ENCODE measurements at places on chromosomes 6 and 20. TPM values are rescaled to one million over a fixed set of nuclear protein-coding genes. Genes with fewer than 3 reads are reported as not detected.
A peak's percentile ranks its signal among the peaks of the same experiment; 100 is the strongest.

DNA sequence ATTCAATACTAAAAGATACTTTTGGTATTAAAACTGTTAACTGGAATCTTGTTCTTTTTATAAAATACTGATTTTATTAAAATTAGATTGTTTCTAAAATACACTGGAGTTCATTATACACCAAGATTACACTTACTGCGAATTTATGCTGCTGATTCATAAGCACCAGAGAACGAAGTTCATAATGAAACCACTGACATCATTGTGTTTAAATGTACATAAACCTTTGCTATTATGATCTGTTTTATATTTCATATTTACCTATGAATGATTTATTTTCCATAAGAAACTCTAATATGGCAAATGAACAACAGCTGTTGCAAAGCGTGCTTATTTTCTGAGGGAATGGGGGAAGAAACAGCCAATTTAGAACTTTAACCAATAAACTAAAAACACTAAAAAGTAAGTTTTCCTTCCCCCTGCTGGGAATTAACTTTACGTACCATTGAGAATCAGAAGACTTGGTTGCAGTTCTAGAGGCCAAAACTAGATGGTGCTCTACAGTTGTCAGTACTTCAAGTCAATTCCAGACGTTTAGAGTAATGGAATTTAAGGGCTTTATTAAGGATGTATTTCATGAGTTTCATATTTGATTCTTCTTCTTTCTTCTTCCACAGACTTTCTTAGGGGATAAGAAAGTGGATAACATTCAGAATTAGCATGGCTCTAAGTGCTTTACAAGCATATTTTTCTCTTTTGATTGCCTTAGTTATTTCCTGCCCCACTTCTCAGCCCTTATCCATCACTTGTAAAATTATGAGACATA lies 30.8 kb upstream of the COL19A1 start:
- no peak for DNase-seq
- no peaks in the 10 kb centered on the region for H3K4me1 ChIP-seq
- H3K4me3 ChIP-seq = no peak overlapping the region
- H3K27me3 ChIP-seq = no peaks in the 10 kb centered on the region

GRCh38 chr6:134609716-134610261 lies 291.9 kb upstream of the SGK1 start:
- H3K27ac ChIP-seq = no peak overlapping the region
- DNase-seq = no peak
- no peaks in the 10 kb centered on the region for H3K4me1 ChIP-seq
- H3K4me3 ChIP-seq = no peak overlapping the region
- no peaks in the 10 kb centered on the region for H3K27me3 ChIP-seq

GRCh38 chr6:134132494-134133141 lies 80.2 kb upstream of the SLC2A12 start:
- DNase-seq = no peak
- H3K36me3 ChIP-seq = no peaks in the 10 kb centered on the region
- H3K27me3 ChIP-seq = no peaks in the 10 kb centered on the region
- no peak overlapping the region for H3K27ac ChIP-seq

DNA sequence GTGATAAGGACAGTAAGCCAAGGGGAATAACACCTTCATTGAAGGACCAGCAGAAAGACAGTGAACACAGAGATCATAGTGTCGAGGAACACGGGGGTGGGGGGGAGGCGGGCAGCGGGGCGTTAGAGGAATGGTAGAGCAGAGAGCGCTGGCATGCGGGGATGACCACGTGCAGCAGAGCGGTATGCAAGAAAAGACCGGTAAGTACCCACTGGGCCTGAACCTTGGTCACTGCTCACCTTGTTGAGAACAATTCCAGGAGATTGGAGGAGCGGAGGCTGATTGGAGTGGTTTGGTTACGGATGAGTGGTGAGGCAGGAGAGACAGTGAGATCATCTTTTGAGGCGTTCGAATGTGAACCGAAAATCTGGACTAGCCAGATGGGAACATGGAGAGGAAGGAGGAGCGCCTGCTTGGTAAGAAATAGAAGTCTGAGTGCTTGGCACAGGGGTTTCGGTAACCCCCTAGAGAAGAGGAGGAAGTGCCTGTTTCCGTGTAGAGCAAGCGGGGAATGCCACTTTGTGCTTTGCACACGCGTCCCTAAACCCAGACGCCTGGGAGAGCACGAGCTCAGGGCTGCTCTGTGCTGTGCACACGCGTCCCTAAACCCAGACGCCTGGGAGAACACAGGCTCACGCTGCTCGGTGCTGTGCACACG lies 70.0 kb downstream of the FAM120B start:
- no peak overlapping the region for H3K4me3 ChIP-seq
- H3K4me1 ChIP-seq = no peaks in the 10 kb centered on the region
- H3K27ac ChIP-seq = no peak overlapping the region
- no peaks in the 10 kb centered on the region for H3K27me3 ChIP-seq
- H3K36me3 ChIP-seq = no peaks in the 10 kb centered on the region
- no peak for DNase-seq

GRCh38 chr20:59586613-59587012 lies 17.7 kb upstream of the PHACTR3 start:
- no peaks in the 10 kb centered on the region for H3K27me3 ChIP-seq
- H3K36me3 ChIP-seq = no peaks in the 10 kb centered on the region

- peaks cover 63% of the 10 kb centered on the region for H3K4me1 ChIP-seq
- no peaks in the 10 kb centered on the region for H3K36me3 ChIP-seq
- no peak for DNase-seq
- H3K27ac ChIP-seq = peak overlapping the region; percentile 89
Measured at GRCh38 chr20:49937027-49937929, 1.1 kb downstream of the RNF114 start.

GRCh38 chr6:69673298-69673697 lies 123.5 kb downstream of the LMBRD1 start:
- no peaks in the 10 kb centered on the region for H3K27me3 ChIP-seq
- DNase-seq = no peak
- H3K36me3 ChIP-seq = peaks cover 6% of the 10 kb centered on the region
- H3K27ac ChIP-seq = no peak overlapping the region
- H3K4me1 ChIP-seq = no peaks in the 10 kb centered on the region

- H3K4me3 ChIP-seq = no peak overlapping the region
- H3K4me1 ChIP-seq = no peaks in the 10 kb centered on the region
- DNase-seq = no peak
- no peak overlapping the region for H3K27ac ChIP-seq
- no peaks in the 10 kb centered on the region for H3K36me3 ChIP-seq
Measured at GRCh38 chr6:40520084-40520483, 67.1 kb downstream of the LRFN2 start.

DNA sequence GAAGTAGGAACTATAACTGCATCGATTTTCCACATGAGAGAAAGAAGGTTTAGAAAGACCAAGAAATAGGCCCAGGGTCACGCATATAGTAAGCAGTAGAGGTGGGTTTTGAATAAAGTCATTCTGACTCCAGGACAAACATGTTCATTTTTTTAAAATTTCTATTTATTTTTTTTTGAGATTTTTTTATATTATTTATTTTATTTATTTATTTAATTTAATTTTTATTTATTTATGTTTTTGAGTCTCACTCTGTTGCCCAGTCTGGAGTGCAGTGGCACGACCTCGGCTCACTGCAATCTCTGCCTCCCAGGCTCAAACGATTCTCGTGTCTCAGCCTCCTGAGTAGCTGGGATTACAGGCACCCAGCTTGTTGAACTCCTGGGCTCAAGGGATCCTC lies 13.2 kb upstream of the SEC63 start:
- DNase-seq = no peak
- H3K4me3 ChIP-seq = no peak overlapping the region
- no peaks in the 10 kb centered on the region for H3K36me3 ChIP-seq
- no peaks in the 10 kb centered on the region for H3K27me3 ChIP-seq
- H3K27ac ChIP-seq = no peak overlapping the region
- H3K4me1 ChIP-seq = no peaks in the 10 kb centered on the region

GRCh38 chr6:97174471-97174870 lies 108.5 kb downstream of the MMS22L start:
- peaks cover 8% of the 10 kb centered on the region for H3K36me3 ChIP-seq
- H3K4me1 ChIP-seq = no peaks in the 10 kb centered on the region
- H3K27ac ChIP-seq = no peak overlapping the region

DNA sequence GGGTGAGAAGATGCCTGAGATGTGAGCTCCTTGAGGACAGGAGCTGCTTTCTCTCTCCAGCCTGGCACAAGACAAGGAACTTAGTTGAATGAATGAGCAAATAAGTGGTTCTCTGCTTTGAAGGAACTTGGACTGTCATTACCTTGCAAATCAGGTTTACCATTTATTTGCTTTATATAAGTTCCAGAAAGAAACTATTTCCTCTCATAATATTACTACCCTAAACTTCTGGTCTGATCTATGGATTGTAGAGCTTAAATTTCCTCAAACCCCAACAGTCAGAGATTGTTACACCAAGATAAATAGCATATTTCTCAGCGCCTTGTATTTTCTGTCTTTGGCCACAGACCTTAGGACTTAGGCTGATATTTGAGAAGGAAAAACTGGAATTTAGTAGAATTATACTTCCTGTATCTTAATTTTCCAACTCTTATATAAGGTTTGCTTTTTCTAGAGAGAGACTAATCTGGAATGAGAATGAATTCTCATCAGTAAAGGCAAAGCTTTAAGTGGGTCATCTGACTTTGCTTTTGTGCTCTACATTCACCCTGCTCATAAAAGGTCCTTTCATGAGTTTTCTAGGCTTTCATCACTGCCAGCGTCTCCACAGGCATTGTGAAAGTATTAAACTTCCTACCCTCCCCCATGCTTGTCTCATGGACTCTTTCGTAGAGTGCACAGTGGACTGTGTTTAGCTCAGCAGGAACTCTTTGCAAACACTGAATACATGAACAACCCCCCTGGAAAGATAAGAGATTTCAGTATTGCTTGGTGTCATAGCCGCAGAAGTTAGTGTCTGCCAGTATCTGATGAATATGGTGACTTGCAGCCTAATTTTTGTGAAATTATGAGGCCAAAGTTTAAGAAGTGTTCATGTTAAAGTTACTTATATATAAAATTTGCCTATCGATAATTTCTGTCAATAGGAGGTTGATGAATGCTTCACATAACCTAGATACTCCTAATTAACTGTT lies 74.0 kb downstream of the PTPRA start:
- H3K36me3 ChIP-seq = peaks cover 13% of the 10 kb centered on the region
- no peaks in the 10 kb centered on the region for H3K27me3 ChIP-seq
- H3K27ac ChIP-seq = no peak overlapping the region
- H3K4me1 ChIP-seq = no peaks in the 10 kb centered on the region
- no peak for DNase-seq

- H3K4me1 ChIP-seq = peaks cover 45% of the 10 kb centered on the region
- H3K36me3 ChIP-seq = no peaks in the 10 kb centered on the region
- H3K27me3 ChIP-seq = no peaks in the 10 kb centered on the region
- no peak for DNase-seq
Measured at GRCh38 chr6:38034274-38034914, 214.9 kb downstream of the ZFAND3 start.

- no peaks in the 10 kb centered on the region for H3K27me3 ChIP-seq
- peaks cover 13% of the 10 kb centered on the region for H3K4me1 ChIP-seq
- peaks cover 11% of the 10 kb centered on the region for H3K36me3 ChIP-seq
- no peak overlapping the region for H3K27ac ChIP-seq
Measured at GRCh38 chr6:82183642-82184282, 63.8 kb downstream of the IBTK start.

DNA sequence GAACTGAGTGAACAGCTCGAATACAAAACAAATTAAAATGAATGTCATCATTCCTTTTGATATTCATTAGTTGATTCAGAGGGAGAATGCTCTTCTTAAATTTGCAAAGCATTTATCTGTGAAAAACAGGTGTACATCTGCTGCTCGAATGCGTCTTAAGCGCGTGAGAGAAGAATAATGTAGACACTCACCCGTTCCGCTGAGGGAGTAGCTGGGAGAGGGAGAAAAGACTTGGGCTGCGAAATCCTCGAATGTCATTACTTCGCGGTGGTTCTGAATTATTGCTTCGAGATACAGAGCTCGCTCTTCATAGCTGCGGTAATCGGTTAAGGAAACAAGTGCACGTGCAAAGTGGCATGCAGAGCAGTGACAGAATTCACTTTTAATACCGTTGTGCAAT lies 43.9 kb downstream of the INSM1 start:
- H3K4me1 ChIP-seq = no peaks in the 10 kb centered on the region
- H3K27ac ChIP-seq = no peak overlapping the region
- H3K27me3 ChIP-seq = no peaks in the 10 kb centered on the region
- H3K36me3 ChIP-seq = peaks cover 6% of the 10 kb centered on the region

- no peaks in the 10 kb centered on the region for H3K27me3 ChIP-seq
- no peak for DNase-seq
- no peak overlapping the region for H3K4me3 ChIP-seq
- H3K27ac ChIP-seq = no peak overlapping the region
- peaks cover 23% of the 10 kb centered on the region for H3K4me1 ChIP-seq
- no peaks in the 10 kb centered on the region for H3K36me3 ChIP-seq
Measured at GRCh38 chr6:2737885-2738284, 12.8 kb downstream of the MYLK4 start.

- H3K27me3 ChIP-seq = no peaks in the 10 kb centered on the region
- H3K4me3 ChIP-seq = no peak overlapping the region
- no peak for DNase-seq
- H3K36me3 ChIP-seq = no peaks in the 10 kb centered on the region
- H3K4me1 ChIP-seq = peaks cover 6% of the 10 kb centered on the region
Measured at GRCh38 chr6:90716376-90716775, 129.5 kb upstream of the MAP3K7 start.

- H3K4me3 ChIP-seq = no peak overlapping the region
- DNase-seq = no peak
- no peak overlapping the region for H3K27ac ChIP-seq
- H3K4me1 ChIP-seq = no peaks in the 10 kb centered on the region
- H3K36me3 ChIP-seq = no peaks in the 10 kb centered on the region
- no peaks in the 10 kb centered on the region for H3K27me3 ChIP-seq
Measured at GRCh38 chr6:23243854-23244253, 674.5 kb downstream of the HDGFL1 start.

- H3K27ac ChIP-seq = no peak overlapping the region
- no peaks in the 10 kb centered on the region for H3K36me3 ChIP-seq
- no peak overlapping the region for H3K4me3 ChIP-seq
Measured at GRCh38 chr6:13678255-13678983, 33.2 kb downstream of the RANBP9 start.

DNA sequence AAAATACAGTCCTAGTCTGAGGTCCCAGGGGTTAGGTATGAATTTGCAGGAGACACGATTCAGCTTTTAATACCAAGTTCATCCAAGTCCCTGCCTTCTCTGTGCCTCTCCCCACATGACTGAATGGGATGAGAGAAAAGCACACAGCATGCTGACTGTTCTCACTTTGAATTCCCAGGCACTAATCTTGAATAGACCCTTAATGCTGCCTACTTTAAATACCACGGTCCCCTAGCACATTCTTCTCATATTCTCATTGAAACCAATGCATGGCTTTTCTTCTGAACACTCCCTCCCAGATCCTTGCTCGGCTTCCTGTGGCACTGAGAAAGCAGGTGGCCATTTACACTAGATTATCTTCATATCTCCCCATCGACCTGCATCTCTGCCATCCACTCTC lies 30.1 kb upstream of the SCAF8 start:
- H3K27me3 ChIP-seq = no peaks in the 10 kb centered on the region
- no peak overlapping the region for H3K4me3 ChIP-seq
- no peaks in the 10 kb centered on the region for H3K4me1 ChIP-seq
- no peak overlapping the region for H3K27ac ChIP-seq

GRCh38 chr6:168184701-168185100 lies 105.7 kb upstream of the FRMD1 start:
- no peak overlapping the region for H3K4me3 ChIP-seq
- H3K27me3 ChIP-seq = no peaks in the 10 kb centered on the region
- DNase-seq = no peak
- no peaks in the 10 kb centered on the region for H3K36me3 ChIP-seq

Gene MYCT1
- total RNA-seq = 12.1 TPM

Gene SLC32A1
- not detected for total RNA-seq

Gene FAM162B
- 8.0 TPM for total RNA-seq

Data from esophagus muscularis mucosa (tissue), 4 donors.